ENCODE measurements at places on chromosomes 5 and 9. TPM values are rescaled to one million over a fixed set of nuclear protein-coding genes. Genes with fewer than 3 reads are reported as not detected.

The SPATA9 gene
- not detected for total RNA-seq

The ADRB2 gene
- 4.0 TPM for total RNA-seq

- DNase-seq, result no peak
Measured at GRCh38 chr5:56290378-56291078, 57.4 kb upstream of the ANKRD55 start.

- DNase-seq, result no peak
Measured at GRCh38 chr5:9226016-9226536, 319.8 kb downstream of the SEMA5A start.

DNA sequence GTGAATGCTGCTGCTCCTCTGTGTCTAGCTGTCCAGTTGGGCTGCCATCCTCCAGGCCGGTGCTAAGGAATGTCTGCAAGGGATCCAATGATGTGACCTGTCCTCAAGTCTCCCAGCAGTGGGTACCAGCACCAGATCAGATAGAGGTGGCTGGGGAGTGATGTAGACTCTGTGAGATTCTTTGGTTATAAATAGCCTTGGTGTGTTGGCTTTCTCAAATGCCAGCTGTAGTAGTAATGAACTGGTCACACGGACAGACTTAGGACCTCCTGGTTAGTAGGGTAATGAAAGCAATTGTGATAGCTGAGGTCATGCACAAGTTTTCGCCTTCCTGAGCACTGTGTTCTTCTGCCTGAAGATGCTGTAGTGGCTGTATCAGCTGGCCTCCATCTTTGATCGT is 29.9 kb upstream of the RANBP6 start:
- no peak for DNase-seq

DNA sequence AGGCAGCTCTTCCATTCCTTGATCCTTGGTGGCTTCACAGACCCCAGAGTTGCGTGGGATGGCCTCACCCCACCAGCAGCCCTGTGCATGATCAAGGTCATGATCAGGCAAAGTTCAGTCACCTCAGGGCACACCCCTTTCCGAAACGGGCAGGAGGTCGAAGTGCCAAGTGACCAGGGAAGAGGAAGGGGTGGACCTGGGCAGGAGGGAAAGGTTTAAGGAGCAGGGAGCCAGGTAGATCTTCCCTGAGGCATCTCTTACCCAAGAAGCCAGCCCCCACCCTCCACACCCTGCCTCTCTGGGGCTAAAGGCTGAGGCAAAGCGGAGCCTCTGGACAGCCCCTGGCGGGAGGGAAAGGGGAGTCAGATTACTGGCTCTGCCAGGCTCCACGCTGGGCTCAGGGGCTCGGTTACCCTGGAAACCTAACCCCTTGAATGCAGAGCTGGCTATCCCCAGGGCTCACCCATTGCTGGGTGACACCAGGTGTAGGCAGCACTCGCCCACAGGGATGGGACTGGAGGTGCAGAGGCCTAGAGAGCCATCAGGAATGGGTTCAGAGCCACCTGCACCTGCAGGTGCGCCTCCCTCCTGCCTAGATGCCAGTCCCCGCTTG is 3.6 kb downstream of the MGAT4B start:
- no peak for DNase-seq

- DNase-seq, result no peak
Measured at GRCh38 chr9:33425128-33425533, 22.3 kb downstream of the AQP3 start.

- no peak for DNase-seq
Measured at GRCh38 chr9:272251-273213, 57.9 kb downstream of the DOCK8 start.

- no peak for DNase-seq
Measured at GRCh38 chr5:18375641-18376040, 741.4 kb downstream of the TAF11L14 start.

- DNase-seq, result no peak
Measured at GRCh38 chr5:24225051-24225450, 419.7 kb downstream of the CDH10 start.

All from liver (tissue), 10 donors.